ENCODE measurements at places on chromosomes 3 and 15.

- DNase-seq: no peak
Measured at GRCh38 chr15:90211440-90212143, 10.5 kb downstream of the SEMA4B start.

DNA sequence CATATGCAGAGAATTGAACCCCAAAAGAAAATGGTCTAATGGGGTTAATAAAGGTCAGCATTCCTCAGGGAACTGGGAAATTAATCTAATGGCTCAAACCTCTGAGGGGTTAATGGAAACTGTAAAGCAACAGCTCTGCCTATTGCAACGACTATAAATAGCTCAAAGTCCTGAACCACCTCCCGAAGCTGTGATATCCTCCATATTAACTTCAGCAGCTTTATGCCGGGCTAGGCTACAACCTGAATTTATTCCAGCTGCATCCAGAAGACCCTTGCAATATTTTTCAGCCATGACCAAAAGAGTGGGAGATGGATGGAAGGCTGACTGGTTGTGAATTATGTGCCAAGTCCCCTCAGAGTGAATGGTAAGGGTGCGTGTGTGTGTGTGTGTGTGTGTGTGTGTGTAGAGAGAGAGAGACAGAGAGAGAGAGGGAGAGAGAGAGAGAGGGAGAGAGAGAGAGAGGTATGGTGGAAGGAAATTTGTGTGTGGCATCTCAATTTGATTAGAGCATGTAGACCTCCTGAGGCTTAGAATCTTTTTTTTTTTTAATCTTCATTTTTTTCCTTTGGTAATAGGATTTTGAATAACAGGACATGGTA, 109.9 kb downstream of the PDCD6IP start:
- no peak for DNase-seq

DNA sequence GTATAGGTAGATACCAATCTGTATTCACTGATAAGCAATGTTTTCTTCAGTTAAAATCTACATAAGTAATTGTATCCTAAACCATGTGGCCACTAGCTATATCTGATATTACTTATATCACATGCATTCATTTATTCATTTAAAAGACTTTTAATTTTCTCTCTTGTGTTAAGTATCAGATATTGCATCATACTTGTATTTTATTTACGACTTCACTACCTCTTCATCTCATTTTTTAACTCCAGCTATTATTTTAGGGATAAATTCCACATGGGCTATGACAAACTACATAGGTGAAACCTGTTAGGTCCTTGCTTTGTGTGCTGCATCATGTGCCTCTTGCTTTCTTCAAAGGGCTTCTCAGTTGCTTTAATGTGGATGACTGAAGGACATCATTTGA, 1018.3 kb downstream of the ZPLD1 start:
- no peak for DNase-seq

- DNase-seq: no peak
Measured at GRCh38 chr3:127712881-127713771, 40.4 kb downstream of the ABTB1 start.

GRCh38 chr3:16205156-16205870, 30.8 kb downstream of the GALNT15 start:
- no peak for DNase-seq
